HepG2 (cell line): ENCODE measurements at places on chromosomes 5 and 9. TPM values are rescaled to one million over a fixed set of nuclear protein-coding genes. Genes with fewer than 3 reads are reported as not detected.

The CER1 gene
- polyA plus RNA-seq, result 0.17 and 0.18 TPM in 2 replicates

GRCh38 chr9:68523367-68523936 lies 17.2 kb downstream of the TMEM252 start:
- H3K4me3 ChIP-seq, result no peak overlapping the region
- DNase-seq, result no peak
- no peaks in the 10 kb centered on the region for H3K4me1 ChIP-seq
- no peaks in the 10 kb centered on the region for H3K36me3 ChIP-seq

DNA sequence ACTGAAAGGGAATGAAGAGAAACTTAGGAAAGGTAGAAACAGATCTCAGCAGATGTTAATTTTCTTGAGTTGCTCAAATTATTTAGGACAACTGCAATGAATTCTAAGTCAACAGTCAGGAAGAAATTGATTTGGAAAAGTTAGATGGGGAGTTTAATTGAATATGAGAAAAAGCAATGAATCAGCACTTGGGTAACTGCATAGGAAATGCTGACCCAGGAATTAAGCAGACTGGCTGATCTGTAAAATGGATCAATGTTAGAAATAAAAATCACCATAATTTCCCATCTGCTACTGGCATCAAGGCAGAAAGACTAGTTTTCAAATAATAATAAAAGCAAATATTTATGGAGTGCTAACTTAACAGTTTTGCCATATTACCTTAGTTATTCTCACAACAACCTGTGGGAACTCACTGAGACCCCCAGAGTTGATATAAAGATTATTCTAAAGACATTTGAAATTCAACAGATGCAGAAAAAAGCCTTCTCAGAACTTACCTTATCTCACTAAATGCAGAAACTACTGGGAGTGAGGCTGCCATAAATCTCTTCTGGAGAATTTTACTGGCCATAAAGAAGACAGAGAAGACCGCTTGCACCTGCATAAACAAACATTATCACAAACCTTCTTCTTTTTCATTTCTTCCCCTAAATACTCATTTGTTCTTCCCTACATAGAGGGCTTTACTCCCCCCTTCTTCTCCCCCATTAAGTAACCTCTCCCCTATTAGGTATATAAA lies 22.8 kb upstream of the SLC12A2 start:
- H3K36me3 ChIP-seq, result no peaks in the 10 kb centered on the region
- no peaks in the 10 kb centered on the region for H3K4me1 ChIP-seq
- no peaks in the 10 kb centered on the region for H3K27me3 ChIP-seq
- no peak for DNase-seq
- no peak overlapping the region for H3K27ac ChIP-seq
- H3K4me3 ChIP-seq, result no peak overlapping the region

GRCh38 chr5:9439531-9440292 lies 106.2 kb downstream of the SEMA5A start:
- H3K4me3 ChIP-seq, result no peak overlapping the region
- H3K27ac ChIP-seq, result no peak overlapping the region
- no peak for DNase-seq
- no peaks in the 10 kb centered on the region for H3K36me3 ChIP-seq

DNA sequence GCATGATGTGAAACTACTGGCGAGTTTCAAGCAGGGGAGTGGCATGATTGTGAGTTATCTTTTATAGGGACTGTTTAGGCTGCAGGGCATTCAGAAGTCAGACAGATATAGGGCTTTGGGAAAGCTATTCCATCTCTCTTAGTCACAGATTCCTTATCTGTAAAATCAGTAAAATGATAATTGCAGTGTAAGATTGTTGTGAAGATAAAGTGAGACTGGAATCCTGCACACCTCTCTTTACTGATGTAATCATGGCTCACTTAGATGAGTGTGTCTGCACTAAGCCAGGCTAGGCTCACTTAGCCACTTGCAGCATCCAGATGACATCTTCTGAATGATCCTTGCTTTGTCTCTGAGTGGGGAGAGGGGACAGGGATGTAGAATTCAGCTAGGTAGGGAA lies 81.8 kb upstream of the MAMDC2 start:
- no peak overlapping the region for H3K4me3 ChIP-seq
- no peaks in the 10 kb centered on the region for H3K36me3 ChIP-seq
- no peak for DNase-seq
- H3K27me3 ChIP-seq, result no peaks in the 10 kb centered on the region
- no peaks in the 10 kb centered on the region for H3K4me1 ChIP-seq

GRCh38 chr5:59489551-59489950 lies 404.0 kb downstream of the PDE4D start:
- H3K27ac ChIP-seq, result no peak overlapping the region
- H3K4me3 ChIP-seq, result no peak overlapping the region
- H3K4me1 ChIP-seq, result no peaks in the 10 kb centered on the region
- no peaks in the 10 kb centered on the region for H3K27me3 ChIP-seq
- H3K36me3 ChIP-seq, result no peaks in the 10 kb centered on the region
- DNase-seq, result no peak
